BJ (cell line): ENCODE measurements at places on chromosomes 2 and 18. TPM values are rescaled to one million over a fixed set of nuclear protein-coding genes. Genes with fewer than 3 reads are reported as not detected.

The MOGAT1 gene
- not detected in 2 replicates for polyA plus RNA-seq

The ITPRID2 gene
- 52.7 and 62.9 TPM in 2 replicates for polyA plus RNA-seq

The SCYGR4 gene
- not detected in 2 replicates for polyA plus RNA-seq

The OSR1 gene
- 4.3 and 6.7 TPM in 2 replicates for polyA plus RNA-seq

The CIDEA gene
- not detected in 2 replicates for polyA plus RNA-seq

The TDRD15 gene
- not detected in 2 replicates for polyA plus RNA-seq

The KLHL30 gene
- polyA plus RNA-seq, result 0.29 and 0.58 TPM in 2 replicates

The PTPRN gene
- polyA plus RNA-seq, result 3.2 and 7.0 TPM in 2 replicates
